ENCODE measurements at places on chromosomes 2 and 18.
A peak's percentile ranks its signal among the peaks of the same experiment; 100 is the strongest.

- DNase-seq = peak; percentile 25
Measured at GRCh38 chr18:56377231-56377630, 261.2 kb downstream of the TXNL1 start.

- DNase-seq = peak; percentile 97
Measured at GRCh38 chr2:142872882-142873724, 4.4 kb upstream of the KYNU start.

- DNase-seq = peak; percentile 79
Measured at GRCh38 chr2:111071600-111072171, 49.0 kb upstream of the BCL2L11 start.

- DNase-seq = no peak
Measured at GRCh38 chr18:78046631-78047030, 797.0 kb downstream of the GALR1 start.

GRCh38 chr2:101277111-101277510 lies 24.4 kb downstream of the CNOT11 start:
- DNase-seq = peak; percentile 40

GRCh38 chr2:235378246-235378645 lies 115.6 kb upstream of the AGAP1 start:
- DNase-seq = peak; percentile 34

- no peak for DNase-seq
Measured at GRCh38 chr18:48938827-48939204, 11.9 kb downstream of the SMAD7 start.

All from fibroblast of mammary gland (primary cell).